Endodermal cell (in vitro differentiated cells): ENCODE measurements at places on chromosomes 16 and 17. TPM values are rescaled to one million over a fixed set of nuclear protein-coding genes. Genes with fewer than 3 reads are reported as not detected.

Gene MAP3K14
- total RNA-seq = 5.5 and 7.2 TPM in 2 replicates

Gene C16orf54
- total RNA-seq = not detected in 2 replicates

Gene STAC2
- total RNA-seq = 0.38 and 0.46 TPM in 2 replicates

Gene ZMYND15
- 0.14 TPM in 1 of 2 replicates, not detected in the other for total RNA-seq

Gene BEAN1
- 0.42 TPM in 1 of 3 replicates, not detected in the others for total RNA-seq

Gene DOC2A
- total RNA-seq = 5.6 to 6.2 TPM (median 6.0 TPM) in 3 replicates

Gene GJD3
- total RNA-seq = not detected in 3 replicates

Gene TBC1D3C
- total RNA-seq = 1.3 TPM in 1 of 3 replicates, not detected in the others

Gene GLP2R
- not detected in 3 replicates for total RNA-seq

Gene CXCL16
- total RNA-seq = 0.60 to 4.1 TPM (median 1.0 TPM) in 3 replicates

Gene SLFN14
- not detected in 3 replicates for total RNA-seq

Gene TMC8
- 1.1 to 3.0 TPM (median 2.0 TPM) in 3 replicates for total RNA-seq

Gene FAM20A
- total RNA-seq = 48.3 and 58.7 TPM in 2 replicates

Gene LPO
- not detected in 3 replicates for total RNA-seq

Gene KRTAP9-4
- not detected in 3 replicates for total RNA-seq

Gene CDYL2
- total RNA-seq = 12.7 and 12.8 TPM in 2 replicates

Gene CDC6
- 89.1 and 95.4 TPM in 2 replicates for total RNA-seq

Gene C16orf46
- total RNA-seq = 1.6 and 2.9 TPM in 2 replicates

Gene TVP23A
- total RNA-seq = 11.7 to 13.6 TPM (median 13.6 TPM) in 3 replicates

Gene NPW
- total RNA-seq = 1.2 to 2.4 TPM (median 1.9 TPM) in 3 replicates

Gene ZDHHC1
- 9.0 to 11.8 TPM (median 10.6 TPM) in 3 replicates for total RNA-seq

Gene LGALS9B
- not detected in 3 replicates for total RNA-seq

Gene EPOP
- 3.2 and 3.5 TPM in 2 replicates for total RNA-seq

Gene CRHR1
- total RNA-seq = 0.81 TPM in 1 of 2 replicates, not detected in the other

Gene IRX6
- total RNA-seq = 1.1 to 1.4 TPM (median 1.1 TPM) in 3 replicates

Gene CLN3
- total RNA-seq = 23.5 to 30.0 TPM (median 29.9 TPM) in 3 replicates

Gene BCL7C
- total RNA-seq = 64.7 to 67.8 TPM (median 66.1 TPM) in 3 replicates

Gene ARL5C
- not detected in 3 replicates for total RNA-seq

Gene NPIPB2
- 5.4 to 12.4 TPM (median 10.2 TPM) in 3 replicates for total RNA-seq

Gene HOXB3
- total RNA-seq = not detected in 2 replicates

Gene GAS2L2
- total RNA-seq = 0.09 TPM in 1 of 2 replicates, not detected in the other

Gene HBQ1
- total RNA-seq = 1.0 to 1.2 TPM (median 1.1 TPM) in 3 replicates

Gene SGCA
- 0.38 and 0.51 TPM in 2 replicates for total RNA-seq

Gene KRTAP2-1
- total RNA-seq = not detected in 3 replicates

Gene CACNG5
- 0.38 TPM in 2 of 3 replicates, not detected in the other for total RNA-seq

Gene PRSS36
- total RNA-seq = 0.48 to 0.71 TPM in 2 of 3 replicates, not detected in the other

Gene CD300E
- 1.3 and 1.5 TPM in 2 replicates for total RNA-seq

Gene C1QL1
- total RNA-seq = 2.7 and 2.8 TPM in 2 replicates

Gene FSCN2
- total RNA-seq = 1.2 and 1.8 TPM in 2 replicates

Gene NPIPA5
- 0.40 to 1.0 TPM (median 0.75 TPM) in 3 replicates for total RNA-seq

Gene ZNF688
- total RNA-seq = 4.7 and 6.4 TPM in 2 replicates

Gene KLHL10
- total RNA-seq = not detected in 2 replicates

Gene ZNF469
- total RNA-seq = 4.7 to 5.2 TPM (median 5.1 TPM) in 3 replicates

Gene PYDC1
- total RNA-seq = 0.84 TPM in 1 of 3 replicates, not detected in the others

Gene BRICD5
- total RNA-seq = 7.9 and 15.0 TPM in 2 replicates

Gene CRLF3
- total RNA-seq = 23.3 to 31.2 TPM (median 30.9 TPM) in 3 replicates

Gene IRX5
- total RNA-seq = 1.6 and 2.2 TPM in 2 replicates

Gene SLX4
- 5.7 to 16.7 TPM (median 15.9 TPM) in 3 replicates for total RNA-seq

Gene PRSS33
- total RNA-seq = not detected in 3 replicates

Gene MSI2
- total RNA-seq = 85.8 and 114 TPM in 2 replicates

Gene SEPTIN1
- 1.1 and 1.3 TPM in 2 replicates for total RNA-seq
